ENCODE measurements at places on chromosomes 4 and X.

GRCh38 chr4:30854531-30854930 lies 134.4 kb downstream of the PCDH7 start:
- DNase-seq, result peak; percentile 32

DNA sequence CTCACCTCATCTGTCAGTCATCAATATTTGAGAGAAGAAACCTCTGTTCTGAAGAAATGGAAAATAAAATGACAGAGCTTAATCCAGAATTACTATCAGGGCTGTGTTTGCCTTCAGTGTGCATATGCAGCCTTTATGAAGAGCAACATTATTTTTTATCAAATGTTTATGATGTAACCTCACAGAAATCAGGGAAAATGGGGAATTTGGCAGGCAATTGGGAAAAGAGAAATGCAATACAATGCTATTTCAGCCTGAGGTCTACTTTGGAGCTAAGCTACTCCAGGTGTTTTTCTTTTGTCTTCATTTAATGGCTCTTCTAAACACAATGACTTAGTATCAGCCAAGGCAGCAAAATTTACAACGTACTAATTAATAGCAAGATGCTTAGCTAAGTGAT lies 241.1 kb upstream of the TET2 start:
- DNase-seq, result no peak

DNA sequence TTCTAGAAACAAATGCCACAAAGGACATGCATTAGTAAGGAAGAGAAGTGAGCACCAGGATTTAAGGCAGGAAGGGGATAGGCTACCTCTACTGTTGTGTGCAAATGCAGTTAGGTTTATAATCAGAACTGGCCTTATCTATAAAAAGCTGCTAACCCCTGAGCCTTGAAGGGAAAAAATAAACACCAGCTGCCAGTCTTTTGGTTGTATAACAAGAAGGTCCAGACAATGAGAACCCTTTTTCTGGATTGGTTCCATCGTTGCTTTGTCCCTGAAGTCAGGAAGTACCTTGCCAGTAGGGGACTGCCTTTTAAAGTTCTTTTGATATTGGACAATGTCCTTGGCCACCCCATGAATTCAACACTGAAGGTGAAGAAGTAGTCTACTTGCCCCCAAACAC lies 126.7 kb upstream of the OTUD4 start:
- no peak for DNase-seq

GRCh38 chrX:151609222-151609621 lies 45.7 kb downstream of the PASD1 start:
- no peak for DNase-seq

- no peak for DNase-seq
Observed at GRCh38 chrX:20680998-20681397, 414.3 kb upstream of the RPS6KA3 start.

DNA sequence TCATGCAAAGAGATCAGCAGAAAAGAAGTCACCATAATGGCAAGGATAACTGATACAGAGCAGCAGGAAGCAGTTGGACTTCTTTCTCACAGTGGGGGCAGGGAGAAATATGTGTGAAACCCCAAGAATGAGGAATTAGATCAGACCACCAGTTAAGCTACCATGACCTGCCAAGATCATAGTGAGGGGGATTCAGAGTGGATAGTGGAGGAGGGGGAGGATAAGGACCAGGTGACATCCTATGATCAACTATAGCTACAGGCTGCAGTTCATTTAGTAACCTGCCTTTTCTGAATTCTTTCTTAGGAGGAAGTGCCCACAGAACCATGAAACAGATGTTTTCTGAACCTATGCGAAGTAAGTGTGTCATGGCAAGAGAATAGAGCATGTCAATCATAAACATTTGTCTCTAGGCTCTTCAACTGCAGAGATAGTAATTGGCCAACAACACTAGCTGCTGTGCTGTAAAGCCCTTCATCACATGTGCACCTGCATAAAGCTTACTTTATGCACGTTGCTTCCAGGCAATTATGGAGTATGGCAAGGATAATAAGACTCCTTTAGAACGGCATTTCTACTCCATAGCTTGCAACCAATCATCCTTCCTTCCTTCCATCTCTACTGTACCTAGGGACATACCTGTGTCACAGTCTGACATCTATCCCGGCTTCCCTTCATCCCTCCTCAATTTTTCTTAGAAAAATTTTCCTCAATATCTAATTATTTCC lies 329.7 kb downstream of the EPHA5 start:
- DNase-seq, result no peak

DNA sequence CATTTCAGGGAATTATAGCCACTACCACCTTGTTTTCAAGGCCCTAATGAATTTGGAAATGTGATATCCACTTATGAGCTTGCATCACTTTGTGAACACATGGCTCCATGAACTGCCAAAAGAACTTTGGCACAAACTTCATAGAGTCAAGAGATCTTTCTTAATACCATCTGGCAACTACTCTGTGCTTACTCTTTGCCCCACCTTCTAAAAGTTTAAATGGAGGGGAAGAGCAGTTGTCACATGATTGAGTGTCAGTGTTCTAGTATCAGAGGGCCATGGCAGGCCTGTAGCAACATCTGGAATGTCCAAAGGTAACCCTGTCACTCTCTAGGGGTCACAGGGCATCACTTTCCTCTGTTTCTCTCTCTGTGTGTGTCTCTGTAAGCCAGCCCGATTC lies 2.6 kb upstream of the ADH1B start:
- no peak for DNase-seq

DNA sequence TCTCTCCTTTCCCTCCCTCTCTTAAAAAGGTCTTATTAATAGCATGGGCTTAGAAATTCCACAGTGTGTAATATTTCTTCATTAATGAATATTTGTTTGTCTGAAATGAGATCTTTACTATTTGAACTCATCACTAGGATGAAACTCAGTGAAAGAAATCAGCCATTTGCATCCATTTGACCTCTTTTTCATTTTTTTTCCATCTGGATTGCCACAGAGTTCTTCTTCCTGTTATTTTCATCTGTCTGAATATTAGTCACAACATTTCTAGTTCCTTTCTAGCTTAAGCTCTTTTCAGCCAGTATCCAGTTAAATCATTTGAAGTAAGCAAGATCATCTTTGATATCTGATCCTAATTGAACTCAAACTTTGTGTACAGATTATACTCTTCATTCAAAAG lies 69.2 kb upstream of the PLS3 start:
- DNase-seq, result no peak

- DNase-seq, result no peak
Observed at GRCh38 chr4:76989391-76990061, 40.0 kb downstream of the SEPTIN11 start.

DNA sequence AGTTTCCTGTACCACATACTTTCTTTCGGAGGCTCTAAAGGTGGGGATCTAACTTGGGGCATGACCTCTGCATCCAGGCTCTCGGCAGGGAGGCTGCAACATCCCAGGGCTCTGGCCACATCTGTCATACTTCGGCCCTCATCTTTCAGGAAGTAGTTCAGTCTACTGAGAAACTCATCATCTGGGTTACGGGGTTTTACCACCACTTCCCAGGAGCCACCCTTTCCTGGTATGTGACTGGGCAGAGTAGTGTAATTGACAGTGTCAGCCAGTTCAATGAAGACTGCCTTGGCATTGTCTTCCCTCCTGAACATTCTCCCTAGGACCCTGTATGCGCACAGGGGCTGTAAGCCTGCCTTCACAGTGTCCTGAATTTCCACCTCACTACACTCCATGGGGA lies 2.8 kb downstream of the PNMA5 start:
- no peak for DNase-seq
